Fibroblast of villous mesenchyme (primary cell): ENCODE measurements at places on chromosomes 1 and 21.

GRCh38 chr1:100912019-100912418 lies 16.1 kb downstream of the SLC30A7 start:
- DNase-seq: peak; percentile 75

DNA sequence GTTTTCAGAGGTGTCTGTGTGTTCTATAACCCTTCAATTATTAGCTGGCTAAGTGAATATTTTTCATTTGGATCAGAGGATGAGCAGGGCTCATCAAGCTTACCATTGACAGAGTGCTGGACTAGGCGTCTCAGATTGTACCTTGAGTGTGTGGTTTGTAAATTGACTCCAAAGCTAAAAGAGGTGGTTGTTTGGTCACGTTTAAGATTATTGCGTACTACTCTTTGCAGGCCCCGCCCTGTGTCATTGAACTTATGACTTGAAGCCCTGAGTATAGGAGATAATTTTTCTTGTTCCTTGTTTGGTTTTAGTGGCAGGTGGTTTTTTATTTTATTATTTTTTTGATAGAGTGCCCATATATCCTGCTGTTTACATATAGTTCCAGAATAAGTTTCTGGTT lies 17.7 kb downstream of the MRPS6 start:
- no peak for DNase-seq

- no peak for DNase-seq
These were observed 6.3 kb downstream of the CDKN2C start for GRCh38 chr1:50976111-50976889.

- no peak for DNase-seq
These were observed 41.8 kb downstream of the ITSN1 start for GRCh38 chr21:33684068-33684467.

GRCh38 chr1:39452540-39452939 lies 38.9 kb upstream of the BMP8A start:
- no peak for DNase-seq

GRCh38 chr1:29256979-29257804 lies 20.9 kb downstream of the PTPRU start:
- no peak for DNase-seq
